ENCODE measurements at places on chromosomes 4 and X.

DNA sequence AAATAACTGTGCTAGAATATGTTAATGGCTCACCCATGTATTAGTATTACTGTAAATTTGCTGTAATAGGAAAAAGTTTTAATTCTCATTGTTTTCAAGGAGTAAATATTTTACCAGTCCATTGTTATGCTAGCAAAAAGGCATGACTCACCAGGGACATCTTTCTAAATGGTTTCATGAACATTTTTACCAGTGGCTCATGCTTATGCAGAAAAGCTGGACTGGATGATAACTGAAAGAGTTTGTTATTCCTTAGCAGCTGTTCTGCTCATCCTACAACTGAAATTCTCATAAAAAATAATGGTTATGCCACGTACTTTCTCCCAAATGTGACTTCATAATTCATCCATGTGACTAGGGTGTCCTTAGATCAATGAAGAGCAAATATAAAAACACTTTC, 111.9 kb upstream of the PCDH18 start:
- no peak for DNase-seq

- no peak for DNase-seq
These were observed 101.1 kb downstream of the TSPAN5 start for GRCh38 chr4:98557194-98557892.

- DNase-seq, result no peak
These were observed 8.2 kb downstream of the GRPEL1 start for GRCh38 chr4:7059662-7060061.

DNA sequence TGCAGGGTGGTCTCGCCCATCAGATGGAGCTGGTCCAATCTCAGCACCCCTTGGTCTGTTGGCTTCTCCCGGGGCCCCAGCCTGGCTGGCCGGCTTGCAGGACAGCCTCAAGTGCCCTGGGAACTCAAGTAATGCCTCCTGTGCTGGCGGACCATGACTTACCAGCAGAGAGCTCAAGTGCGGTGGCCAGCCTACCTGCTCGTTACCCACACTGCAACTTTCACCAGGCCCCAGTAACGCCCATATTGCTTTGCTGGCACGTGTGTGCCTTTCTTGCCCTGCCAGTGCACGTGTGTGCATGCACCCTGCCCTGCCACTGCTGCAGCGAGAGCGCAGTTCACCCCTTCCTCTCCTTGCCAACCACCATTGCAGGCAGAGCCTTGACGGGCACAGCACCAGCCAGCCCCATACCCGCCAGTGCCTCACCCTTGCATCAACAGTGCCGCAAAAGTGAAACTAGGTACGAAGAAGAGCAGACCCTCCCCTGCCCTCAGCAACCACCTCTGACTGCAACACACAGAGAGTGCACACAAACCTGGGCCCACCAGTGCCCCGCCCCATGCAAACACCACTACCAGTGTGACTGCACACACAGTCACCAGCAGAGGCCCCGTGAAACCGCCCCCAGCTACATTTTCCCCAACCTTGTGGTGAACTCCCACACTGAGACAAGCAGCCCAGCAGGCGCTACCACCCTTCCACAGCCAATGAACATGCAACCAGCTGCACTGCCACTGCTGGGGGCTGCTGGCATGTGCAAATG, 88.9 kb upstream of the POU3F4 start:
- DNase-seq, result no peak

Measured in CD8-positive, alpha-beta T cell (primary cell).